MM.1S (cell line): ENCODE measurements at places on chromosomes 3 and 15.

DNA sequence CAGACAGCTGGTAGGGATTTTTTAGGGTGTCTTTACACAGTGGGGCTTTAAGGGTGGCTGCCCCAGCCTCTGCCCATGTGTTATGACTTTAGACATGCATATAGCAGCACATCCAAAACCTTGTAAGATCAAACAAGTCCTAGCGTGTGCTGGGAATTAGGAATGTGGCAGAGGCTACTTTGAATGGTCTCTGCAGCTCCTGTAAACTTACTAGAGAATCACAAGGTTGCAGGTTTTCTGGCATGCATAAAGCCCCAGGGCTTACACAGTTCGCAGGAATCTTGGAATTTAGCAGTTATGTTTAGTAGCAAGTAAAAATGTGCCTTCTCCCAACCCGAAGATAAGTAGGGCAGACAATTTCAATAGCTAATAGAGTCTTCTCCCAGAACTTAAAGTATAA is 46.9 kb upstream of the COL6A6 start:
- DNase-seq, result no peak

DNA sequence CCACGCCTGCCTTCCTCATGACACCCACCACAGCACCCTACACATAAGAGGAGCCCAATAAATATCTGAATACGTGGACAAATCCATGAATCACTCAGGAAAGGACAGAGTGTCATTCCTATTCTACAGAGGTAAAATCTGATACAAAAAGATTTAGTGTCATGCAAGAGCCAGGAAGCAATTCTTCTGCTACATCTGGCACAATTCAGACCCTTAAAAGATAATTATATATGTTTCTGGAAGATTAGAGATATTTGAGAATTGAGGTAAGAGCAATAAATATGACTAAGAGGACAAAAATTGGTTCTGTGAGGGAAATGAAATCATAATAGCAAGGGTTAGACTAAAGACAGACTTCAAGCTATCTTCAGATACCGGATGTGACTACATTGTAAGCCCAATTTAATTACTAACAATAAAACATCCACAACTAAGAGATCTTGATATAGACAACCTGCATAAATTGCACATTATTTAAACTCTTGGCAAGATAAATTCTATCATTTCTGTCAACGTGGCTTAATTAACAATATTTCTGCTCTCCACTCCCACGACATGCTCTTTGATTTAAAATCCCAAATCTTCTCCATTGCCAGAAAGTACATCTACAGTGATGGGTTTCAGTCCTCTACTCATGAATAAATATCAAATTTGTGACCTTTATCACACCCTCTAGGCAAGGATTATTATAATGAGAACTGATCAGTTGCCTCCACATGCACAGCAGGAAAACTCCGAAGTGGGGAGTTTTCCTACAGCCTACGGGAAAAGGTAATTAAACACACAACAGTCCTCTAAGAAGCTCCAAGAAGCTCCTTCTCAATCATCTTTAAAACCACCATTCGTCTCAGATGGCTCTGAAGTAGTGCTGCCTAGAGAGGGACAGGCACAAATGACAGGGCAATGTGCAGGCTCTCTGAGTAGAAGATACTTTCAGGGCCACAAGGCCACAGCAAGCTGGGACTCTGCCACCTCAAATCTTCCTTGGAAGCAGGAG is 32.6 kb downstream of the MB21D2 start:
- DNase-seq, result no peak

GRCh38 chr15:77830051-77830468 is 197.3 kb upstream of the LINGO1 start:
- no peak for DNase-seq

GRCh38 chr15:85100186-85100937 is 118.7 kb downstream of the PDE8A start:
- DNase-seq, result peak; percentile 10

GRCh38 chr3:13161021-13161759 is 88.0 kb upstream of the IQSEC1 start:
- no peak for DNase-seq

DNA sequence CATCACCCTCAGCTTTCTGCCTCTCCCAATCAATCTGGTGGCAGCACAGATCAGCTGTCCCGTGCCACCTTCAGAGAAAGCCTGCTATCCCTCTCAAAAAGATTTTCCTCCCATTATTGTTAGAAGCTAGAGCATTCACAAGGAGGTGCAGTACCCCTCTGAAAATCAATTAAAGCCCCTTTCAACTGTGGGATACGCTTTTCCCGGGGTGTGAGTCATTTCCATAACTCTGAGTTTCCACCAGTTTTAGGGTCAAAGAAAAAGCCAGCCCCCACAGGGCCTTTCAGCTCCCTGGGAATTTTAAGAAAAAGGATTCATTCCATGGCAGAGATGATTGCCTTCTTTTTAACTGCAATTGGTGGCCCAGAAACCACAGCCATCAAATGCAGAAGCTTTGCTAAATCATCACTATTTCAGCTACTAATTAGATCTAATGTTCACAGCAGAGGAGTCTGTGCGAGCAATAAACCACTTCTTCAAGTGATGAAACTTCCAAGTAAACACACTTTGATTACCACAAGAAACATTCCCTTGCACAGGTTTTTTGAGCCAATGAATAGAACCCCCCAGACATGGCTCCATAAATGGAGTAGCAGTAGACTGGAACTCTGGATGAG is 270.0 kb upstream of the TPRG1 start:
- no peak for DNase-seq

- DNase-seq, result no peak
These were observed 91.6 kb downstream of the FEZF2 start for GRCh38 chr3:62281726-62282125.

DNA sequence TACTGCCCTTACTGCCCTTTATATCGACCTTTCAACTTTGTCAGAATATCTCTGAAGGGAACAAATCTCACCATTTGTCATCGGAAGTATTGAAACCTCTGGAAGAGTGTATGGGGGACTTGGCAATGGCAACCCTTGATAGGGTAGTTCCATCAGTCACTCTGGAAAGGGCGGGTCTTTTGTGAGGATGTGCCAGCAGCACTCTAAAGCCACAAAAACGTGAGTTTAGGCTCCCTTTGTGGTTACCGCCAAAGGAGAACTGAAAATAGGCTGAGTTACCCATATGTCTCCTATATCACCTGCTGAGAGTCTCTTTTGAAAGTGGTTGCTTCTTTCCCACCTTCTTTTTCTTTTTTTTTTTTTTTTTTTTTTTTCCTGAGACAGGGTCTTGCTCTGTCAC is 296.8 kb upstream of the CHRM5 start:
- DNase-seq, result peak; percentile 89

GRCh38 chr15:94844198-94844537 is 612.8 kb downstream of the MCTP2 start:
- no peak for DNase-seq
